ENCODE measurements at places on chromosomes 16 and 17. TPM values are rescaled to one million over a fixed set of nuclear protein-coding genes. Genes with fewer than 3 reads are reported as not detected.

DNA sequence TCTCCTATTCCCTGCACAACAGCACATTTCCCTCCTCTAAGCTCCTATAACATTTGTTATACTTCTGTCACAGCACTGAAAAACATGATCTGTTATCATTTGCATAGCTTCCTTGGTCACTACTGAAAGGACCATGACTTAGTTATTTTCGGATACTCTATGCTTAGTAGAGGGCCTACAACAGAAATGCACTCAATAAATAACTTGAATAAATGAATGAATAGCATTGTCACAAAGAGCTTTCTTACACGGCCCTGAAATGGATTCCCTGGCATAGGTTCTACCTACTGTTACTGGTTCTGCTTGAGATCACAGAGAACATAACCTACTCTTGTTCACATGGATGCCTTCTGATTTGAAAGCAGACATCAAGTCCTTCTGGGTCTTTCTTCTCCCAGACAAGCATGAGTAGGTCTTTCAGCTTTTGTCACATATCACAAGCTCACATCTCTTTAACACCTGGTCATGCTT, 41.6 kb downstream of the MYO1D start:
- no peaks in the 10 kb centered on the region for H3K4me1 ChIP-seq
- no peak overlapping the region for H3K27ac ChIP-seq
- no peaks in the 10 kb centered on the region for H3K36me3 ChIP-seq

- peak; percentile 84 for DNase-seq
- no peaks in the 10 kb centered on the region for H3K4me1 ChIP-seq
- H3K27ac ChIP-seq, result no peak overlapping the region
These were observed 69.1 kb upstream of the BRD7 start for GRCh38 chr16:50437769-50438437.

Gene HBQ1
- not detected for total RNA-seq

Gene DCUN1D3
- 19.2 TPM for total RNA-seq

Gene PRAC2
- not detected for total RNA-seq

Gene CYB5B
- total RNA-seq, result 37.6 TPM

Measured in vagina (tissue), 2 donors.